Astrocyte of the spinal cord (primary cell): ENCODE measurements at places on chromosomes 6 and 20.

- DNase-seq = peak; percentile 54
Measured at GRCh38 chr6:5095236-5095635, 10.1 kb downstream of the PPP1R3G start.

DNA sequence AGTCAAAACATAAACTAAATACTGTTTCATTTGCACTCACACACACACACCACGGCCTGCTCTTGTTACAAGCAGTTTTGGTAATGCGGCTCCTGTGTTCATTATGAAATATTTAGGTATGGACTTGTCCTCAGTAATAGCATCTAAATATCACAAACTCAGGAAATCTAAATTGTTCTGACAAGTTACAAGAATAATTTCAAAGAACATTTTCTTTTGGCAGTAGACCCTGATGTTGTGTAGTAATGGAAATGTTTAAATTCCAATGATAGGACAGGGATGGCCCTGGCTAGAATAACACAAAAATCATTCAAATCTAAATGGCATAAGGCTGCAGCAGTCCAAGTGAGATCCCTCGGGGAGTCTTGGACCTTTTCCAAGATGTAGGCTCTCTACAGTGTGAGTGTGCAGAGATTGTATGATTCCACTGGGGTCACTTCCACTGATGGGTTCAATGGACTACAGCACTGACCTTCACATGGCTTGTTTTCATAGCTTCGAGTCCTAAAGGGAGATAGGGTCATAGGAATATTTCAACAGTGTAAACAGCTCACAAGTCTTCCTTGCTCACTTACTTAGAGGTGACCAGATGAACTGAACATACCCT is 210.6 kb upstream of the PLCB4 start:
- peak; percentile 18 for DNase-seq

- DNase-seq = peak; percentile 27
Measured at GRCh38 chr6:140670021-140670420, 1295.6 kb upstream of the CITED2 start.

DNA sequence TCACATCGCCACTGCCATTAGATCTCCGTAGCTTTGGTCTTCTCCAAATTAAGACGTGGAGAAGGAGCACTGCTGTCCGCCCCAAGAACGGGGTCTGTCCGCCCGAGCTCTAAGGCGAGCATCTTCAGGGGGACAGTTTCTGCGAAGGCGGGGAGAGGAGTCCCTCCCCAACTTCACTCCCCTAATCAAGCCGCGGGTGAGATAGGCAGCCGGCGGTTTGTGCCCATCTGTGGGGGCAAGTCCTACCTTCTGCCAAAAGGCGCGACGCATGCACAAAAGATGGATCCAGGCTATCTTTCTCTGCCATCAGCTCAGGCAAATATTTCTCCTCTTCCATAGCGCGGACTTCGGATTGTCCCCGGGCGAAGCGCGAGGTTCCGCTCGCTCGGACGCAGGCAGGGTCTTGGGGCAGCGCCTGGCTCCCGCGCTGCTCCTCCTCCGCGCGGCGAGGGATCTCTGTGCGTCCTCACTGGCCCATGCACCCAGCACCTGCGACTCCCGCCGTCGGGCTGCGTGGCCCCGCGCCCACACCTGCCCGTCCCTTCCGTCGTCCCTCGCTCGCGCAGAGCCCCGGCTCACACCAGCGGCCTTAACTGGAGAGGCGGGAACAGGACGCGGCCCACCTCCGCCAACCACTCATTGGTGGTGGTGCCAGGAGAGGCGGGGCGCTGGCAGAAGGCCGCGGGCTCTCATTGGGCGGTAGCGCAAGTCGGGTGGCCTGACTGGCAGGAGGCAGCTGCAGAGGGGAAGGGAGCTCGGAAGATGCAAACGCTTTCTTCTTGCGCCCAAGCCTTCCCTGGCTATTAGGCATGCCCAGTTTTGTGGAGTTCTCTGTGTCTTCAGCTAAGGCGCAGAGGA is at the start of gene KHDRBS2:
Gene KHDRBS2 (minus strand): TSS at position 614 of the 858 bp plus-strand sequence.
- no peak for DNase-seq

DNA sequence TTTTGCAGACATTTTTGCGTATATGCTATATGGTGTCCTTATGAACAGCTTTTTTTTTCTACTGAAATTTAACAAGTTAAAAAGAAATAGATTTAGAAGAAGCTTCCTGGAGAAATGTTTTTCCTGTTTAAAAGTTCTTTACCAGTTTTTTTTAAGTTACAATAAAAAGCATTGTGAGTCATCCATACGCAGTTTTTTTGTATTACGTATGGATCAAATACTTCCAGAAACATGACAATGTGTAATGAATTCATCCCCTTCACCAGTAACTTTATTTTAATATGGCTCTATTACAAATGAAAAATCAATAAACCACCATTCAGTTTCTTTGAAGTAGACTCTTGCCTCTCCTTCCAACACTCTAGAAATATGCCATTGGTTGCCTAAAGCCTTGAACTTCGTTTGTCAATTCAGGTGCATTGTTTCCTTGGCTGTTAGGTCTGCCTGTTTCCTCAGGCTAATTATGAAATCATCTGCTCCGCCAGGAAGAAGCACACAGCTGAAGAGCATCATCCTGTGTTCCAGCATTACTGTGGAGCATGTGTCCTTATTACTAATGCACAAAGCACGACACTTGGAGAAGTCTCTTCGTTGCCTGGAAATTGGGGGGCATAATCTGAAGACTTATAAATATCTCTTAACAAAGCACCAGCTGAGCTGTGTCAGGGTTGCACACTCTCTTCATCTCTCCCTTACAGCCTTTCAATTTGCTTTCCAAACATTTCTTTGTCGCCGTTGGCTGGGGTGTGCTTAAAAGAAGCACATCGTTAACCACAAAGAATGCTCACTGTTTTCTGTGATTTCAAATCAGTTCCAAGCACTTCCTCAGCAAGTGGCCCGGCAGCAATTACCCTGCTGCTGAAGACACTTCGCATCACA is 9.6 kb downstream of the MOXD1 start:
- DNase-seq = peak; percentile 77

GRCh38 chr6:56891754-56892153 is 63.2 kb upstream of the BEND6 start:
- DNase-seq = no peak

DNA sequence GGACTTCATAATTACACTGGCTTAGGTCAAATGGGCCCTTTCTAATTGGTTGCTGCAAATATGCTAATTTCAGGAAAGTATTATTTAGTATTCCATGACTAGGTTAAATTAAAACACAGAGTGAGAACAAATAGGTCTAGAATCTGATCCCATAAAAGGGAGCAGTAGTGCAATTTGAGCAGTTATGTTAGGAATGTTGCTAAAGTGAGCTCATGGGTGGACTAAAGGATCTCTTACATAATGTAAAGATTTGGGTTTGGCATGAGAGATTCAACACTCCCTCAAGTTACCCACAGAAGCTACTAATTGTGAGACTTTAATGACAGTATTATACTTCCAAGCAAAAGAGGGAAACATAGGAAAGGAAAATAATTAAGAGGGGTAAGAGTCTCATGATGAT is 109.1 kb downstream of the C6orf58 start:
- no peak for DNase-seq

DNA sequence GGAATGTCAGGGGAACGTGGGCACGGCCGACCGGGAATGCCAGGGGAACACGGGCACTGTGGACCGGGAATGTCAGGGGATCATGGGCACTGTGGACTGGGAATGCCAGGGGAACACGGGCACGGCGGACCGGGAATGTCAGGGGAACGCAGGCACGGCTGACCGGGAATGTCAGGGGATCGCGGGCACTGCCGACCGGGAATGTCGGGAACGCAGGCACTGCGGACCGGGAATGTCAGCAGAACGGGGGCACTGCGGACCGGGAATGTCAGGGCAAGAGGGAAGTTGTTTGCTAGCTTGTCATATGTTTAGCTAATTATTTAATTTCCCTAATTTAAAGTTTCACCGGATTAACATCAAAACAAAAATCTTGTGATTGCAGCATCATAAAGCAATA is 37.4 kb upstream of the BHLHE23 start:
- DNase-seq = no peak

DNA sequence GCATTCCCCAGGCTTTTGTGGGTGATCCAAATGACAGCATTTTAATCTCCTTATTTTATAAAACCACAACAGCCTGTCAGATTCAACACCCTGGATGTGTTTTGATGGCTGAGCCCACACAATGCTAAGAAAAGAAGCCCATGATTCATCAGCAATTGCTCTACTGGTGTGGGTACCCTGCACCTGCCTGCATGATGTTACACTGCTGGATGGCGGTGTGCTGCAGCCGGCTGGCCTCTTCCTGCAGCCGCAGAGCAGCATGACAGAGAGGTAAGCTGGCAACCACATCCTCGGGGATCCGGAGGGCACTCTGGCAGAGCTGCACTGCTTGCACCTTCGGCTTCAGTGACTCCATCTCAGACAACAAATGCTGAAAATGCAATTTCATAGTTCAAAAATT is 327.5 kb downstream of the SYNE1 start:
- no peak for DNase-seq

DNA sequence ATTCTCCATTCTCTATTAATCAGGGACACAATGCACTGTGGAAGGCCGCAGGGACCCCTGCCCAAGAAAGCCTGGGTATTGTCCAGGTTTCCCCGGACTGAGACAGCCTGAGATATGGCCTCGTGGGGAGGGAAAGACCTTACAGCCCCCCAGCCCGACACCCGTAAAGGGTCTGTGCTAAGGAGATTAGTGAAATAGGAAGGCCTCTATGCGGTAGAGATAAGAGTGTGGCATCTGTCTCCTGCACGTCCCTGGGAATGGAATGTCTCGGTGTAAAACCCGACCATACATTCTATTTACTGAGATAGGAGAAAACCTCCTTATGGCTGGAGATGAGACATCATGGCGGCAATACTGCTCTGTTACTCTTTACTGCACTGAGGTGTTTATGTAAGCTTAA is 15.7 kb upstream of the EIF2S2 start:
- no peak for DNase-seq

- peak; percentile 15 for DNase-seq
Measured at GRCh38 chr20:40431611-40432010, 257.4 kb downstream of the MAFB start.

- DNase-seq = no peak
Measured at GRCh38 chr6:116083052-116083451, 17.6 kb upstream of the NT5DC1 start.

DNA sequence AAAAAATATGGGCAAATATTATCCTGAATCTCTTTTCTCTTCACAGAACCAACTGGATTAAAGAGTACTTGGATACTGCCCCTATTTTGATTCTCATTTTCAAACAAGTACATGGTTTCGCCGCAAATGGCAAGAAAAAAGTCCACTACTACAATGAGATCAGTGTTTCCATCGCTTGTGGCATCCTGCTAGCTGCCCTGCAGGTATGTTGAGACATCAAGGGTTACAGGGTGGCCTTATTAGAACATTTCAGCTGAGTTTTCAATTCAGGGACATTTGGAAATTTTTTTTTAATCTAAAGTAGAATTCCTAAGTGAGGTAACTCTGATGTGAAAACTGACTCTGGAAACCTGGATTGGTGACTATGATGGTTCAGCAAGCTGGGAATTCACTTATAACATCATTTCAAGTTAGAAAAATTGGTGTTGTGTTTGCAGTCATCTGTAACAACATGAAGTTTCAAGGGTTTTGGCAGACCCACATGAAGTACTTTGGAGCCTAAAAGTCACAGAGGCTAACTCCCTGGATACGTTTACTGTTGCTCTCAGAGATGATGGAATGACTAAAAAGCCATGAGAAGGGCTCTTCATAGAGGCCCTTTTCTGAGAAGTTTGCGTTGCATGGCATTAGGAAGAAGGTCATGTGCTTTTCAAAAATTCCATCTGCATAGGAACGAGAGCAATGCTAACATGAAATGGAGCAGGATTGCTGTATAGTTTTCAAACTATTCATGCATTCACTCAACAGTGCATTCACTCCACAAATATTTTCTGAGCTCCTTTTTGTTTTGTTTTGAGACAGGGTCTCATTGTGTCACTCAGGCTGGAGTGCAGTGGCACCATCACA is 25.5 kb downstream of the IYD start:
- no peak for DNase-seq

GRCh38 chr20:62412194-62413024 is 5.3 kb upstream of the CABLES2 start:
- no peak for DNase-seq

DNA sequence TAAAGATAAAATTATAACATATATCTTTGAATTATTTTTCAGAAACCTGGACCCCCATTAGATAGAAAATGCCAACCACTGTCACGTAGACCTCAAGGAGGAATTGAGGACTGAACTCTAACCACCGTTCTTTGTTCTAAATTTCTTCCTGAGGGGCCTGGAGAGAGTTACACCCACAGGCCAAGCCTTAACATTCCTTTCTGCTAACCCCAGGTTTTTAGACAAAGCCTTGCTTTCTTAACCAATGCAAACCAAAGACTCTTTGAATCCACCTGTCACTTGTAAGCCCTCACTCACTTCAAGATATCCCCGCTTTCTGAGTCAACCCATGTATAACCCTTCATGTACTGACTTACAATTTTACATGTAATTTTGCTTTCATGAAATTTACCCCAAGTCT is 41.0 kb downstream of the SNX14 start:
- DNase-seq = no peak

DNA sequence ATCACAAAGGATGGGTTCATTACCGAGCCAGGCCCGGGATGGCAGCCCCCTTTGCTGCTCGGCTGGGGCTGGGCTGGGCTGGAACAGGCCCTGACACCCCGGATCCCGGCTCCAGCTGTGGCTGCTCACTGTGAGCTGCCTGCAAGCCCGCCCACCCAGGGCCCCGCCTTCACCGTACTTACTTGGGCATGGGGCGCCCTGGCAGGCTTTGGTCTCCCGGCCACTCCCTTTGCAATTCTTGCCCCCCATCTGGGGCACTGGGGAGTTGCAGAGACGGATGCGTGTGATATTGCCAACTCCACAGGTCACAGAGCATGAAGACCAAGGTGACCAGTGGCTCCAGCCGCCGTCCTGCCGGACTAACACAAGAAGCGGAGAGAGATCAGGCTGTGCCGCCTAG is 16.7 kb downstream of the THBS2 start:
- no peak for DNase-seq

DNA sequence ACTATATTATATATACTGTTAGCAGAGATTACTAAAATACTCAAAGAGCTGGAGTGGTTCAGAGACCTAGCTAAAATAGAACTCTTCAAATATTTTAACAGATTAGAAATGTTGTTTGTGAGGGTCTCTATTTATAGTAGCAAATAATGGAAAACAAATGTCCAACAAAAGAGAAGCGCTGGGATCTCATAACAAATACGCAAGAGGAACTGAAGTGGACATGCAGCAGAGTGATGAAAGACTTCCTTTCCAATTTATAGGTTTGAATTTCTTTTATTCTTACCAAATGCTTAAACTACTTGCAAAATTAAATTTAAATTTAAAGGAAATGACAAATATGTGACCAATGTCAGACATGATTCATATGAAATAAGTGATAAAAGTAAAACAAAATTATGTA is 49.9 kb downstream of the PIGU start:
- no peak for DNase-seq

DNA sequence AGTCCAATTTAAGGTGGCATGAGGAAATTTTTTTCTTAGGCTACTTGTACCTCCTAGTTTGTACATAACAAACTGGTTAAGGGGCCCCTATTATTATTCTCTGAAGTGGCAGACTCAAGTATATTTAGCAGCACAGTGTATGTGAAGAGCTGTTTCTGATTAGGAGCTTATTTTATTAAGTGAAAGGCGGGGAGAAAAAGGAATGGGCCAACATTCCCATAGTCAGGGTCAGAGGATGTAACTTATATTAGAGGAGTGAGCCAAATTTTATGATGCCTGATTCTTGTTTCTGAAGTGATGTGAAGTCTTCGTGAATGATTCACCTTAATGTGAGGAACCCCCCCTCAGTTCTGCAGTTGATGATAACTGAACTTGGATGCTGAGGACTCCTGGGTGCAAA is 2.8 kb downstream of the HECA start:
- no peak for DNase-seq
